ENCODE measurements at places on chromosomes 1 and 21. TPM values are rescaled to one million over a fixed set of nuclear protein-coding genes. Genes with fewer than 3 reads are reported as not detected.

EPHA2 gene
- total RNA-seq: 7.6 TPM

- DNase-seq: no peak
These were observed 36.2 kb downstream of the ZSWIM5 start for GRCh38 chr1:45170151-45170742.

DNA sequence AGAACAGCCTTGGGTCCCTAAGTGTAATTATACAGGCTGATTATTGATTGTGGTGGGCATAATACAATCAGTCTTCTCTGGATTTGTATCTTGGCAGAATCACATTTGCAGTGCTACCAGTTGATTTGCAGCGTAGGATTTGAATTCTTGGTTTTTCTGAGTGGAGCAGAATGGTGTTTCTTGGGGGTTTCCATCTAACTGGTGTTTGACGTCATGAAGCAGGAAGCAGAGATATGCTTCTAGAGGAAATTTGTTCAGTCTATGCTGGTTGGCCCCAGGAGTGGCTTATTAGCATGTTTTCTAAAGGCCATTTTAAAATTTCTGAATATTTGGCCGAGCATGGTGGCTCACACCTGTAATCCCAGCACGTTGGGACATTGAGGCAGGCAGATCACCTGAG is 3.4 kb downstream of the CTTNBP2NL start:
- DNase-seq: no peak

SMCP gene
- not detected for total RNA-seq

DNA sequence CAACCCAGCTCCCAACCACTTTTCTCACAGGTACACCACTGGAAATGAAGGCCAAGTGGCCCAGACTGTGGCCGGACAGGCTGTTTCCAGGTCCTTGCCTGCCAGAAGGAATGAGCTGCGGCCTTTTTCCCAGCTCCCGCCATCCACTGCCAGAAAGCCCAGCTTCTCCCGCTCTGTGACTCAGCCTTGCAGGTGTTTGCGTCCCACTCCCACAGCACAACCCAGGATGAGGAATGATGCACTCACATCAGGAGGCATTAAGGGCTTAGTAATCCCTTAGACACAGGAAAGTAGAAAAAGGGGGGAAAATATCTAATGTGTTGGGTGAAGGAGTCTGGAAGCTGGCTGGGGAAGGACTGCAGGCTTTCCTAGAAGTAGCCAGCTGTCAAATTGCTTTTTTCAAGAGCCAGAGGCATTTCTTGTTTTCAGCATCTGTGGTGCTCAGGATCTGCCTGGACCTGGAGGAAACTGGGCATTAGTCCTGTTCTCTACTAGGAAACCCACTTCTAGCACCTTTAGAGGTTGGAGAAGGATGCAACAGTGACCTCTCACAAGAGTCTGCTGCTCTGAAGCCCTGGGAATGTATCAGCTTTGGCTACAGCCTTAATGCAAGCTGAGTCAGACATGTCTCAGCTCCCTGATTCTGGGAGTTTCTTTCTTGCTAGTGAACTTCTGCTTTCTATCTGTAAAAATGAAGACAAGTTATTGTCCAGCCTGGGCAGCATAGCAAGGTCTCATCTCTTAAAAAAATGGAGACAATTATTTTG is 13.2 kb upstream of the MAP1LC3C start:
- DNase-seq: no peak

GABRD gene
- 0.20 TPM for total RNA-seq

MTMR11 gene
- 2.5 TPM for total RNA-seq

GRCh38 chr1:192747943-192748342 is 60.9 kb upstream of the RGS2 start:
- DNase-seq: no peak

ATP1A4 gene
- total RNA-seq: not detected

MAP1LC3C gene
- total RNA-seq: not detected

All from left ventricle myocardium superior (tissue), 1 donor.